ENCODE measurements at places on chromosomes 7 and 10.

- DNase-seq = no peak
Observed at GRCh38 chr7:149854611-149855360, 16.6 kb downstream of the ZNF862 start.

GRCh38 chr10:73762915-73763314 lies 18.7 kb downstream of the SEC24C start:
- DNase-seq = no peak

GRCh38 chr7:101466871-101467270 lies 104.2 kb downstream of the COL26A1 start:
- no peak for DNase-seq

GRCh38 chr7:27143023-27143949 lies at the start of gene HOXA5:
TSS of gene HOXA5 (minus strand) at chr7:27143681. CDS start at chr7:27143607, 74 bp downstream.
- DNase-seq = no peak

DNA sequence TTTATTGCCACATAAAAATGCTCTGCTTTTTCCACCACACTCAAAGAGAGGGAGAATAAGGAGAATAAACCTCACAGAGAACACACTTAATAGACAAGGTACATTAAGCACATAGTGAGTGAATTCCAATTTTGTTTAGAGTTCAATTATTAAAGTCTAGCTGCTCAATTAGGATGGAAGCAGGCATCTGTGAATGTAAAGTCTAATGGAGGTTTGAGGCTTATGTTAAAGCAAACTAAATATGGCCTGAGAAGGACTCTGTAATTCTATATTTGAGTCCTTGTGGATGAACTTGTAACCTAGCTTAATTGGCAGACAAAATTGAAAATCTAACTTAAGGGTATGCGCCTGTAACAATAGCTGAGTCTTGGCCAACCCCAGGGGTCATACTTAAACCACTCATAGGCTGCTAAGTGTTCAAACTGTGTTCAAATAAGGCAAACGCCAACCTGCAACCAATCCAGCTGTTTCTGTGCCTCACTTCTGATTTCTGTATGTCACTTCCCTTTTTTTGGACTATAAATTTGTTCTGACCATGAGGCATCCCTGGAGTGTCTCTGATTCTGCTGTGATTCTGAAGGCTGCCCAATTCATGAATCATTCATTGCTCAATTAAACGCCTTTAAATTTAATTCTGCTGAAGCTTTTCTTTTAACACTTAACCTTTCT lies 31.3 kb upstream of the NME8 start:
- no peak for DNase-seq

DNA sequence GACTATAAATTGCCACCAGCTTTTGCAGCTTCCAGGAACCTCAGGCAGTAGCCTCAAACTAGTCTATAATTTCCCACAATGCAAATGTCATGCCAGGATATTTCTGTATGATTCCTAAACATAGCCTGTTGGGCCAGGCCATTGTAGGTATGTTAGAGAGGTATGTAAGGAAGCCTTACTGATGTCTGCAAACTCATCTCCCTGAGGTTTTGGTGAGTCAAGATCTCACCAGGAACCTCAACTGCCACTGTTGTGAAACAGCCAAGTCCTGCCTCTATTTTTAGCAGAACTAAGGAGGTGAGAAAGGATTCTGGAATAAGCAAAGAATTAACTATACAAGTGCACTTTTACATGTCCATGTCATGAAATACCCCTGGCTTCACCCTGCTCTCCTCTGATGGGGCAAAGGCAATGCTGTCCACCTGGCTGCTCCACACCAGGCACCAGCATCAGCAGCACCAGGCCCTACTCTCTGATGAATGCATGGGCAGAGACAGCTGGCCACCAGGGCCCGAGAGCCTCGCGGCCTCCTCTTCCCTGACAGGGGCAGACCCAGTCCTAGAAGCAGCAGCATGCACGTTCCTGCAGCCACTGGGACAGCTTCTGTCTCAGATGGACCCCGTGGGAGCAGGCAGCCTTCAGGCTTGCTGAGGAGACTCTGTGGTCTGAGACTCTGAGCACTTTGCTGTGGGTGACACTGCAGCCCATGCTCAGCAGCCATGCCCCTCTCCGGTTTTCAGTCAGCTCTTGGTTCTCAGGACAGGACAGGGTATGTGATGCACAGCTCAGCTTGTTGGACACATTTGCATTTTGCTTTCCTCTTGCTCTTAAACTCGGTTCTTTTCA lies 147.3 kb downstream of the ZMYND11 start:
- DNase-seq = no peak

DNA sequence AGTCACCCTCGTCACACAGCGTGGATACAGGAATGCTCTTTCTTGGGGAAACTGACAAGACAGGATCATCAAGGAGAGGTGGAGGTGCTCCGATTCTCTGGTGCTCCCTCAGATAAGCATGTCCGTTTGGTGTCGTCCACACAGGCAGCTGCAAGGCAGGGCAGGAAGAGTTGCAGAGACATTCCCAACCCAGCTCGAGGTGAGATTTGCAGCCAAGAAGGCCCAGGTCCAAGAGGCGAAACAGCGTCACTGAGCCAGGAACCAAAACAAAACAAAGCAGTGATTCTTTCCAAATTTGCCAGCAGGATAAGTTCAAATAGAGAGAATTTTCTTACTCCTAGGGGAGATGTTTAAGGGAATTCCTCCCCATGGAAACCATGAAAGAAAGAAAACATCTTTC lies 386.5 kb upstream of the PFKP start:
- DNase-seq = no peak

DNA sequence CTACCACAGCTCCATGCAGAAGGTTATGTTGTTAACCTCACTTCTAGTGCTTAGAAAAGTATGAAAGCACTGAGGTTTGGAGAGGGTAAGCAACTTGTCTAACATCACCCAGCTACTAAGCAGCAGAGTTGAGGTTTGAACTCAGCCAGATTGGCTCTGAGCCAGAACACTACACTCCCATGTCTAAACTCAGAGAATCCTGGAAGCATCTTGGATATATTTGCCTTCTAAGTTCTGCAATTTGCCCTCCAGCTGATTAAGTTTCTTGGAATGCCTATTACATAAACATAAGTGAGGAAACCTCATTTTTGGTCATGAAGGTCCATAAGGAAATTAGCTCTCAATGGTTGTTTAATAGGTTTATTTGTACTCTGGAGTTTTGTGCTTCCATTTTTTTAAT lies 78.1 kb upstream of the PHYHIPL start:
- no peak for DNase-seq

DNA sequence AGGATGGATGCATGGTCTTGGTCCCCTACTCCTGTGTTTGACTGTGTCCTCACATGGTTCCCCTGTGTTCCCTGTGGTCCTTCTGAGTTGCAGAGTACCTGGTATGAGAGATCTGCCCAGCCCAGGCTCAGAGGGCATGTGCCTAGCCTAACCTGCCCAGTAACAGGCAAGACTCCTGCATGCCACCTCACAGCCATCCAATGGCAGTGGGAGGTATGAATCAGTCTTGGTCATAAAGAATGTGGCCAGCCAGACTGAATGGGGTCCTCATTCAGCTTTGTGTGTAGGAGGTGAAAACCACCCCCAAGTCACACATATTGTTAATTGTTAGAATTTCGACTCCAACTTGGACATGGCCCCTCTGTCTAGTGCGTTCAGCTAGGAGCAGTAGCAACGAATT lies 17.2 kb upstream of the GPR158 start:
- no peak for DNase-seq
